ENCODE measurements at places on chromosomes 13 and 19. TPM values are rescaled to one million over a fixed set of nuclear protein-coding genes. Genes with fewer than 3 reads are reported as not detected.

- DNase-seq: no peak
Measured at GRCh38 chr19:34430738-34431625, 2.8 kb downstream of the UBA2 start.

- no peak for DNase-seq
Measured at GRCh38 chr13:77833331-77833863, 85.2 kb downstream of the EDNRB start.

DNA sequence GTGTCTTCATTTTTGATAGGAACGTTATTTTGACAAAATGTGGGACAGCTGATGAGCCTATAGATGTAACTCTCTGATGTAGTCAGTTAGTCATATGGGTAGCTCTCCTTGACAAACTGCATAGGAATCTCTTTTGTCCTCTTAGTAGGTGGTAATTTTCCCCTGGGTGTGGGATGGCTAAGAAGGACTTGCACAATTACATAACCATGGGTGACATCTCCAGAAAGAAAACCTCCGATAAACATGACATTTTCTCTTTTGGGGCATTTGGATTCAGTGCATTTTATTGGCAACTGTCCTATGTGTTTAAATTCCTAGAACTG lies 41.8 kb downstream of the IGFL3 start:
- no peak for DNase-seq

POU2F2 gene
- total RNA-seq: 1.3 TPM

METTL21C gene
- total RNA-seq: not detected
